Fibroblast of villous mesenchyme (primary cell): ENCODE measurements at places on chromosomes 2 and 18. TPM values are rescaled to one million over a fixed set of nuclear protein-coding genes. Genes with fewer than 3 reads are reported as not detected.

Gene RGPD3
- total RNA-seq: 0.32 and 0.43 TPM in 2 replicates

Gene SMAD2
- total RNA-seq: 33.2 and 36.3 TPM in 2 replicates

Gene KLF11
- 6.9 and 9.7 TPM in 2 replicates for total RNA-seq

Gene TAF4B
- 0.64 and 0.86 TPM in 2 replicates for total RNA-seq

Gene UBXN4
- total RNA-seq: 66.7 and 96.3 TPM in 2 replicates
